ENCODE measurements at places on chromosomes 13 and 19.

- DNase-seq = no peak
Observed at GRCh38 chr19:54458648-54459281, 4.8 kb downstream of the LENG9 start.

- no peak for DNase-seq
Observed at GRCh38 chr13:26325876-26326275, 71.9 kb downstream of the CDK8 start.

GRCh38 chr13:111662451-111662850 lies 342.0 kb downstream of the TEX29 start:
- no peak for DNase-seq

GRCh38 chr13:26050568-26051230 lies 1.1 kb downstream of the SHISA2 start:
- no peak for DNase-seq

DNA sequence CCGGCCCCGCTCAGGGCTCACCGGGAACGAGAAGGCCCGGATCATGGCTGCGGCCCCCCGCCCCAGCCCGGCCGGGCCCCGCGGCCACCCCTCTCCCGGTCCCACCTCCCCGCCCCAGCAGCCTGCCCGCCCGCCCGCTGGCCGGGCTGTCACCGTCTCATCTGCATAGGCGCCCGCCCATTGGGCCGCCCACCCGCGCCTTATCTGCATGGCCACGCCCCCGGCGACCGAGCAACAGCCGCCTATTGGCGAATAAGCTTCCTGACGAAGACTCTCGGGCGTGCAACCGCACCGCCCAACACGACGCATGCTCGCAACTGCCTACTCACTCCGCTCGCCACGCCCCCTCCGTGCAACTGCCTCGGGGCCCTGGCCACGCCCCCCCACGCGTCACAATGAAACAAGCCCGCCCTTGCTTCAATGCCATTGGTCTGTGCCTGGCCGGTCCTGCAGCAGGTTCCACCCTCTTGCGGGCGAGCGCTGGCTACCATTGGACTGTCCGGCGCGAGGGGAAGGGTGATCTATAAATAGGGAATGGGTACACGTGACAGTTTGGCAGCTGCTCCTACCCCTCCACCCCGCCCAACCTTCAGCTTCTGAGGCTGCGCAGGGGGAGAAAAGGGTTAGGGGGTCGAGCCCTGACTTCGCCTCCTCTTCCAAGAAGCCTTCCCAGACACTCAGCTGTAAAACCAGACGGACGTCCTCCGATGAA lies at the start of gene DACT3:
DACT3 (minus strand) TSS at position 163 of the 712 bp plus-strand sequence; CDS start at position 45, 118 bp downstream.
- peak; percentile 100 for DNase-seq

DNA sequence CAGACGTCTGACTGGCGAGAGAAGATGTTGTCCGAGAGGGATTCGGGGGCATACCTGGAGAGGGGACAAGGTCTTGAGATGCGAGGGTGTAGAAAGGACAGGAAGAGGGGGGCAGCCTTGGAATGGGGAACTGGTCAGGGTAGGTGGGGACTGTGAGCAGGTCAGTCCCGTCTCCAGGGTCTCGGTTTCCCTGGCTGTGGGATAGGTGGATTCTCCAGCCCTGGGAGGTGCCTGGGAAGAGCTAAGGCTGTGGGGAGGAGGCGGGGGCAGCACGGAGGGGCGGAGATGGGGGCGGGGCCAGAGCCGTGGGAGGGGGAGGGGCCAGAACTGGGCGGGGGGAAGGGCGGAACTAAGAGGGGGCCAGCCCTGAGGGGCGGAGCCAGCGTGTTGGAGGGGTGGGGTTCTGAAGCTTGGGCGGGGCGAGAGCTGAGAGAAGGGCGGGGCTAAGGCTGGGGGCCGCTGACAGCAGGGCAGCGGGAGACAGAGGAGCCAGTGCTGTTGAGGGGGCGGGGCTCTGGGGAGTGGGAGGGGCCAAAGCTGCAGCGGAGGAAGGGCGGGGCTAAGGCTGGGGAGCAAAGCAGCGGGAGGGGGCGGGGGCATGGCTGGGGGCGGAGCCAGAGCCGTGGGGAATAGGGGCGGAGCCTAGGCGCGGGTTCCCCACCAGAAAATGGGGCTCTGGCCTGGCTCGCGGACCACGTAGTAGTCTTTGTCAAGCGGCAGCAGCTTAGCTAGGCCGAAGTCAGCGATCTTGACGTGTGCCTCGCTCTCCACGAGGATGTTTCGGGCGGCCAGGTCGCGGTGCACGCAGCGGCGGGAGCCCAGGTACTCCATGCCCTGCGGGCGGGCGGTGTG lies 9.5 kb upstream of the INSL3 start:
- peak; percentile 24 for DNase-seq

DNA sequence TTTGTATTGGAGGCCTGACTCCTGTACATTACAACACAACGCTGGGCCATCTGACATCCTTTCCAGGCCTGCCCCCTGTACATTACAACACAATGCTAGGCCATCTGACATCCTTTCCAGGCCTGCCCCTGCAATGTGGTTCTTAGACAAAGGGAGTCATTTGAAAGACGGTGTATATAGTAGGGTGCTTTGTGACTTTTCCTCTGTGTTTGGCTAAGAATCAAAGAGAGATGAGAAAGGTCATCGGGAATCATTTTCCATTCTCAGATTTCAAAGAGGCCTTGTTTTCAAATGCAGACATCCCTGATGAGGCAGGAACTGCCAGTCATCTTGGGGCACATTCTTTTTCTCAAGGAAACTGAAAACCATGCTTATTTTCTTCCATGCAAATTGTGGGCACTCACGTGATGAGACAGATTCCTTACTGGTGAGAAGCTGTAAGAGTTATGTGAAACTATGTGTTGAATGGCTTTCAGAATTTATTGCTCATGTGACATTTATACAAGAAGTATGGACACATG lies 551.6 kb downstream of the MYO16 start:
- no peak for DNase-seq

- no peak for DNase-seq
Observed at GRCh38 chr19:50000841-50001557, 24.2 kb downstream of the VRK3 start.

DNA sequence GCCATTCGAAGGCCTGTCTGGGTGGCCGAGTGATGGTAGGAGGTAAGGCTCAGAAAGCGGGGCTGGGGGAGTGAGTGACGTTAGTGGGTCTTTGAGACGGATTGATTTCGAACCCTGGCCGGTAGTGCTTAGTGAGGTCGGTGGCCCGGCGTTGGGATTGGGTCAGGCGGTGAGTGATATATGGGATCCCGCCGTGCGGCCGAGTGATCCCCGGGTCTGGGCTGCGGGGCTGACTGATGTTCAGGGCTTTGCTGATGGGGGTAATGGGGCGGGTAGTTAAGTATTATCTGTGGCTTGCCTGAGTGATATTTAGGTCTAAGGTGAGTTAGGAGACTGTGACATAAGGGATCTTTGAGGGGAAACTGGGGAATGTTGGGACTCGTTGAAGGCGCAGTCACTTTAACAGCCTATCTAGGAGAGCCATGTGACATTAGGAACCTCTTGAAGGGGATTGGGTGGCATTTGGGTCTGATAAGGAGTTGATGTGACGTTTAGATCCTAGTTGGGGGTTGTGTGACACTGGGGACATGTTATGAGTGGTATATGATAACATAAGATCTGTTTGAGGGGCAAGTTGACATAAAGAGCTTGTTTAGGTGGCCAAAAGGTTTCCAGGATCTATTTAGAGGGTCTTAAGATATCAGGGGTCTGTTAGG lies 543 bp downstream of the PSMC4 start:
- DNase-seq = no peak

DNA sequence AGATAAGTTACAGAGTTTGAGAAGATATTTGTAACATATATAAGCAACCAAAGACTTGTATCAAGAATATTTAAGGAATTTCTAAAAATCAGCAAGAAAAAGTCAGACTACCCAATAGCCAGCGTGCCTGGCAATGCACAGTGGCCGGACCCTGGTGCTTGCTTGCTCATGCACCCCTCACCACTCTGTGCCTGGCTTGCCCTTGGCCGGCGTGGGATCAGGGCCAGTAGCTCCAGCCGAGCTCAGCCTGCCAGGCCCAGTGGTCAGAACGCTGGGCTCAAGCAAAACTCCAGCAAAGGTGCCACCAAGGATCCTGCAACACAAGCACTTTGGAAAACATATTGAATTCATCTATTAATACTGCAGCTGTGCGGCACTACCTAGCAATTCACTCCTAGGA lies 95.1 kb downstream of the KATNAL1 start:
- no peak for DNase-seq

DNA sequence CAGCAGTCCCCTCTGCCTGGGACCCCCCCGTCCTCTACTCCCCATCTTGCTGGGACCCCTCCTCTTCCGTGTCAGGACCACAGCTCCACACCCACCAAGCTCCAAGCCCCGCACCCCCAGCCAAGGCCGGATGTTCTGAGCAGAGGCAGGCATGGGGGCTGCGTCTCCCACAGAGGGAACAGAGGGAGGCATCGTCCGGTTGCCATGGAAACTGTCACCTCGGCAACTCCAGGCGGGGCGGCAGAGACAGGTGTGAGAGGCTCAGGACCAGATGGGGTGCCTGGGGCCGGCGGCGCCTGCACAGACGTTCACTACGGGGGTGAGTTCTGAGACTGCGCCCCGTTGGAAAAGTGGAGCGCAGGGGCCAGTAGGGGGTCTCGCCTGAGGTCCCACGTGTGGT lies 5.4 kb downstream of the RNU6-9 start:
- no peak for DNase-seq

DNA sequence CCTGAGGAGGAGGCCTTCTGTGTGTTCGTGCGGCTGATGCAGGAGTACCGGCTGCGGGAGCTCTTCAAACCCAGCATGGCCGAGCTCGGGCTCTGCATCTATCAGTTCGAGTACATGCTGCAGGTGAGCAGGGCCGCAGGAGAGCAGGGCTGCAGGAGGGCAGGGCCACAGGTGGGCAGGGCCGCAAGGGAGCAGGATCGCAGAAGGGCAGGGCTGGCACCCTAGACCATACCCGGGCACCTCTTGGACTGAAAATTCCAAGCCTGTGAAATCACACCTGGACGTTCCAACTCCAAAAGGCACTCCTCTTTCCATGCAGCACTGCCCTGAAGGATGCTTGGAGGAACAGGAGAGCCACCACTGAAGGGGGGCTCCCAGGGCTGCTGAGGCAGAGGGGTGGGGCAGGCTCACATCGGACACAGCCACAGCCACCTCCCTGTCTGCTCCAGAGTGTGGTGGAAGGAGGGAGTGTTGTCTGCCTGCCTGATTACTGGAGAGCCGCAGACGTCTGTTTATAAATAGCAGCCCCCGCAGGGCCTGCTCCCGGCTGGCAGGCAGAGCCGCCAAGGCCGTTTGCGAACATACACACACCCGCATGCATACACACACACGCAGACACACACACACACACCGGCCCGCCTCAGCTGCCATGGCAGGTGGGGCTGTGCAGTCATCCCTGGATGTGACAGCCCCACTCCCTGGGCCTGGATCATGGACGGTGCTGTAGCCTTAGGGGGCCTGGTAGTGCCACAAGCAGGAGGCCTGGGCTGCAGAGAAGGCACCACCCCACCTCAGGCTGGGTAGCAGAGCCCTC lies 20.2 kb downstream of the EVI5L start:
- no peak for DNase-seq

GRCh38 chr13:31930901-31931522 lies 100.6 kb upstream of the FRY start:
- DNase-seq = no peak

DNA sequence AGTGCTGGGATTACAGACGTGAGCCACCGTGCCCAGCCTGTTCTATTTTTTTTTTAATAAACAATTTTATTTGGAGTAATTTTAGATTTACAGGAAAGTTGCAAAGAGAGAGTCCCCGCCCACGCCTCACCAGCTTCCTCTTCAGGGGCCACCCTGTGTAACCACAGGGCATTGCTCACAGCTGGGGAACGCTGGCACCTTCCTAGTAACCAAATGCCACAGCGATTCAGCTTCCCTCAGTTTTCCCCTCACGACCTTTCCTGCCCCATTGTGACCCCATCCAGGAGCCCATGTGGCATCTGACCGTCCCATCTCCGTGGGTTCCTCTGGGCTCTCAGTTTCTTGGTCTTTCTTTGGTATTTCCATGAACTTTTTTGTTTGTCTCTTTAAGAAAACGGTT lies 83.9 kb downstream of the GNG7 start:
- DNase-seq = peak; percentile 48

- no peak for DNase-seq
Observed at GRCh38 chr13:113540523-113540922, 44.0 kb upstream of the TFDP1 start.

DNA sequence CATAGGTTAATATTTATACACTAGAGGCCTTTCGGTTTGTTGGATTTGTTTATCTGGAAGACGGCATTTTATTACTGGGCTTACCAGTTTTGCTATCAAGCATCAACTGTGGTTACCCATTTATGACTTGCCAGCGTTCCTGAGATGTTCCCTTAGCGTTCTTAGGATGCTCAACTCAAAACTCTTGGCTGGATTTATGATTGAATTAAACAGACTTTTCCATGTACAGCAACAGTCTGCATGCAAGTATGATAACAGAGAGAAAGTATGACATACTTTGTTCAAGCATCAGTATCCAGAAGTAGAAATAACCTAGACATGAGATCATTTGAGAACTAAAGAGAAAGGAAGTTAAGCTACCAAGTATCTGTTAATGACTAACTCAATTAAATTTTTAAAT lies 29.9 kb upstream of the RNF113B start:
- DNase-seq = no peak

DNA sequence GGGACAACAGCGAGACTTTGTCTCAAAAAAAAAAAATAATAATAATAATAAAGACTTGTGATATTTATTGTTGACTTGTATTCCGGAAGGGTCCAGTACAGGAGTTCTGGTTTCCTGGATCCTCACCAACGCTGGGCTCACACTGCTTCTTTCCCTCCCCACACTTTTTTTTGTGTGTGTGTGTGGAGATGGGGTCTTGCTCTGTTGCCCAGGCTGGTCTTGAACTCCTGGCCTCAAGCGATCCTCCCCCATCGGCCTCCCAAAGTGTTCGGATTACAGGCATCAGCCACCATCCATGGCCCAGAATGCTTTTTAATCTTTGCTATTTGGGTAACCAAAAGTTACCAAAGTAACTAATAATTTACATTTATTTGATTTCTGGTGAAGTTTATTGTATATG lies 39.1 kb downstream of the SIPA1L3 start:
- no peak for DNase-seq

- DNase-seq = no peak
Observed at GRCh38 chr19:32652894-32653598, 21.9 kb downstream of the ANKRD27 start.

- DNase-seq = no peak
Observed at GRCh38 chr13:35346494-35346893, 130.0 kb downstream of the MAB21L1 start.

GRCh38 chr19:57334191-57334590 lies 13.9 kb downstream of the ZNF543 start:
- no peak for DNase-seq

GRCh38 chr19:38227287-38228004 lies 3.4 kb upstream of the DPF1 start:
- no peak for DNase-seq

GRCh38 chr19:49593233-49594113 lies 2.5 kb downstream of the PRR12 start:
- DNase-seq = peak; percentile 80

GRCh38 chr13:67416047-67416925 lies 186.2 kb upstream of the PCDH9 start:
- DNase-seq = no peak

All from stimulated activated CD8-positive, alpha-beta memory T cell treated with anti-CD3 and anti-CD28 coated beads, Interleukin-15, amount 100 ng/mL, for 24 hours (primary cell).